Stimulated activated CD8-positive, alpha-beta memory T cell treated with anti-CD3 and anti-CD28 coated beads, Interleukin-4, amount 100 ng/mL, for 48 hours (primary cell): ENCODE measurements at places on chromosomes 1 and 21.

- peak; percentile 88 for DNase-seq
Measured at GRCh38 chr1:6962996-6963911, 178.0 kb downstream of the CAMTA1 start.

GRCh38 chr1:179476484-179476883, 99.3 kb downstream of the NPHS2 start:
- DNase-seq, result no peak

- DNase-seq, result no peak
Measured at GRCh38 chr1:9112961-9113880, 15.7 kb downstream of the GPR157 start.

GRCh38 chr1:54310439-54311328, 95.5 kb downstream of the SSBP3 start:
- peak; percentile 51 for DNase-seq

- DNase-seq, result no peak
Measured at GRCh38 chr1:174920093-174920492, 79.7 kb upstream of the CACYBP start.

DNA sequence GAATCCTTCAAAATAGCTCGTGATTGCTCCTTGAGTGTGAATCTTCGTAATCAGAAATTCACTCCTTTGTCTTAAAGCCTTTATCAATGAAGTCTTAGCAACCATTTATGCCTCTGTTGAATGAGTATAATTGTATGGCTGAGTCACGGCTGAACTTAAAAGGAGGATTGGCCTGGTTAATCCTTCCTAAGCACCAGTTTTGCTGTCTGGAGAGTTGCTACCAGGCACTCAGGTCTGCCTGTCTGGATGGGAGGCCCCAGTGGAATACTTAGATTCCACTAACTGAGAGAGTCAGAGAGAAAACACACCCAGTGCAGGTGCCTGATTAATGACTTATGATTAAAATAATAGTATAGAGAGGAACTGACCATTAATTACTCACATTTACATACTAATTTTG, 7.6 kb upstream of the HHAT start:
- DNase-seq, result no peak

DNA sequence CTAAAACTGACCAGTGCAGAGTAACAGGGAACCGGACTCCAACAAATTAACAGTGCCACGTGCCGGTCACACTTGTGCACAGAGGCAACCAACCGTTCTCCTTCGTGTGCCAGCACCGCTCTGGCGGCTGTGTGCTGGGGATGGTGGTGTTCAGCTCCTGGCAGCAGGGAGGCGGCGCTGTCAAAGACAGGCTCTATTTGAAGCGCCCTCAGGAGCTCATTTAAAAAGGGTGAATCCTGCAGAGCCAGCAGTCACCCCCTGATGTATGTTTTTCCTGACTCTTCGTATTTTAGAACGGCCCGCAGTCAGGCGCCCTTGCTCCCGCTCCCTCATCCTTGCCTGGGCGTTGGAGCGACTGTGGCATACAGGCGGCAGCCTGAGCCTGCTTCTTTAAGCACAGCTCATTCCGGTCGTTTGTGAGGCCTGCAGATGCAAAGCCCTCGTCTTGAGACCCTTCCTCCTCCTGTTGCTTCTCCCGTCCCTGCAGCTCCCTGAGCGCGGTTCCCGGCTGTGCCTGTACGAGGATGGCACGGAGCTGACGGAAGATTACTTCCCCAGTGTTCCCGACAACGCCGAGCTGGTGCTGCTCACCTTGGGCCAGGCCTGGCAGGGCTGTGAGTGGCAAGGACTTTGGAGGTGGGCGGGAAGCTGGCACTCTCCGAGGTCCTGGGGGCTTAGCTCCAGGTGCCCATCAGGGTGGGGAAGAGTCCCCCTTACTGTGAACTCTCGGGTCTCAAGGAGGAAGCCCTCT, 1.1 kb downstream of the DFFB start:
- DNase-seq, result peak; percentile 29

DNA sequence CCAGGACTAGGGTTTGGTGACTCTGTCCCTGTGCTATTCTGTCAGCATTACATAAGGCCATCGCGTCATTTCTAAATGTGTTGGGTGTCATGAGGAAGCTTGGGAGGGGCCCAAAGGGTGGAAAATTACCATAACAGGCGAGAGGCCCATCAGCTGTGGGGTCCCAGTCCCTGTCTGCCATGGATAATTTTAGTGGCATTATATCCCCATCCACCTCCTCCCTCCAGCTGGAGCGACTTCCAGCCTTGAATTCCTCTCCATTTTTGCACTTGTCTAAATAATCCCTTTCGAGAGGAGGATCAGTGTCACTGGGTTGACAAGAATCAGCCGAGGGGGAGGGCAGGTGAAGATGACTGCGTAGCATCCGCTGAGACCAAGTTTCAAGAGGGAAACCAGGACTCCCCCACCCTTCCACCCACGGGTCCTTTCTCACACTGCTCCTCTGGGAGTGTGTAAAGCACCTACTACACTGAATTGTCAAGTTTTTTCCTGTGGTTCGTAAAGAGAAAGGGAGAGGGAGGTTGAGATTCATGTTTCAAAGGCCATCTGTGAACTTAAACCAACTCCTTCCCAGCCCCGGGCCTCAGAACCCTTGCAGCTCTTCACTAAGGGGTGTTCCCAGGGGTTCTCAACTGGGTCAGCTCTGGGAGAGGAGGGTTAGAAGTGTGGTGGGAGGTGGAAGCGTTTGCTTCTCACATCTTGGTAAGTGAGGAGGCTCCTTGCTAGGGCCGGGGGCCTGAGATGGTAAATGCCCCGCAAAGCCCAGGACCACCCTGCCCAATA, 29.2 kb downstream of the VASH2 start:
- DNase-seq, result peak; percentile 58

DNA sequence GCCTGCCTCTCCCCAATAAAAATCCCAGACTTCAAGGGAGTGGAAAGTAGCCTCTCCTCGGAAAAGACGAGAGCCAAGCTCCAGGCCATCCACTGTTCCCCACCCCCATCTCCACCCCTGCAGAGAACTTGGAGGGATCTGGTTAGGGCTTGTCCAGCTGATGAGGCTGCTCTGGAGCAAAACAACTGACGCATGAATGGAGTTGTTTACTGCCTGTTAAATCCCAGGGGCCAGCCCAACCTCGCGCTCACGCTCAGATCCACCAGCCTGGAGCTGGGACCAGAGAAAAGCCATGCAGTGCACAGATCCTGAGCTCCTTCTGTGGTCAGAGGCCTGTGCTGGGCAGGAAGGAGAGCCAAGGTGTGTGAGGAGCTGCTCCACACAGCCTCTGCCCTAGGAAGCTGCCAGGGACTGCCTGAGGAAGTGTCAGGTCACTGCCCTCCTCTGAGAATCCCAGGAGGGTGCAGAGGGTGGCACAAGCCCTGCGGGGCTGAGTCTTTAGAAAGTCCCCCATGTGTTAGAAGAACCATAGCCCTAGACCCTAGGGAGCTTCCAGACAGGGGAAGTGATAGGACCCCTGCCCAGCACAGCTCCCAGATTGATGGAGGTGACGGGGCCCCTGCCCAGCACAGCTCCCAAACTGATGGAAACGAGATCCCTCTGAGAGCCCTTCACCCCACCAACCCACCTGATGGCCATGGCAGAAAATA, 109.0 kb upstream of the IPO9 start:
- DNase-seq, result no peak

GRCh38 chr1:243963571-243963970, 87.5 kb upstream of the ZBTB18 start:
- DNase-seq, result no peak
